ENCODE measurements at places on chromosomes 7 and 10. TPM values are rescaled to one million over a fixed set of nuclear protein-coding genes. Genes with fewer than 3 reads are reported as not detected.

- DNase-seq: no peak
These were observed 8.4 kb downstream of the PPP2R2D start for GRCh38 chr10:131909014-131909808.

Gene ADAM12
- total RNA-seq: 9.0 TPM

DNA sequence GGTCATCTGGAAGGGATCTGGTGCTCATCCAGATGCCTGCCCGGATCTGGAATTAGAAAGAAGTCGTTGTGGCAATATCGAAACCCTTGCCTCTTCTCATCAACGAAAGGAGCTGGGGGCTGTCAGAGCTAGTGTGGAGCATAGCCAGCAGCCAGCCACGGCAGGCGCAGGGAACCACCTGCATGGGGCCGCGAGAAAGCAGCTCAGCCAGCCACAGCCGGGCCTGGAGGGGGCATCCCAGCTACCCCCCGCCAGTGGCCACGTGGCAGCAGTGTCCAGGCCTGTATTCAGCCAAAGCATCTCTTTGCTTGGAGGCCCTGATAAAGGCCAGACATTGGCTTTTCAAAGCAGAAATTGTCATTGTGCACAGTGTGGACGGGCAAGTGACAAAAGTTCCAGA is 19.1 kb downstream of the GPR26 start:
- DNase-seq: no peak

DNA sequence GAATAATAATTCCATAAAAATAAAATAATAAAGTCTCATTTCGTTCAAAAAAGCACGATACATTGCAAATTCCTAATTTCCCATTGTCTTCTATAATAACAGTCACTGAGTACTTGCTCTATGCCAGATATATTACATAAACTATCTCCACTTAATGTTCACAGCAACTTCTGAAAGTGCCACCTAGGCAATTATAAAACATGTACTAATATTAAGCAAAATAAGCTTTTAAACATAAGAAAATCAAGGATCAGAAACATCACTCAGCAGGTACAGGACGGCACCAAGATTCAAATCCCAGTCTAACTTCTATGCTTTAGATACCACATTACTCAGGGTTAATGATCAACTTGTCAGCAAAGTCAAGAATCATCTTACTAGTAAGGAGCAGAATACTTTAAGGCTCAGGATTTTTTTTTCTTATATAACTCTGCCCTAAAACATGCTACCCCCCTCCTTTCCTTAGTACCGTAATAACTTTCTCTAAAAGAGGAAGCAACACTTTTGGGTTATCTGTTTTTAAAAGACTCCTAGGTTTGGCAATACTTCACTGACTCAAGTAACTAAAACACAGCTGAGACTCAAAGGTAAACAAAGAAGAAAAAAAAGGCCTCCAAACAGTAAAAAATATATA is 51.3 kb downstream of the USP6NL start:
- DNase-seq: no peak

DNA sequence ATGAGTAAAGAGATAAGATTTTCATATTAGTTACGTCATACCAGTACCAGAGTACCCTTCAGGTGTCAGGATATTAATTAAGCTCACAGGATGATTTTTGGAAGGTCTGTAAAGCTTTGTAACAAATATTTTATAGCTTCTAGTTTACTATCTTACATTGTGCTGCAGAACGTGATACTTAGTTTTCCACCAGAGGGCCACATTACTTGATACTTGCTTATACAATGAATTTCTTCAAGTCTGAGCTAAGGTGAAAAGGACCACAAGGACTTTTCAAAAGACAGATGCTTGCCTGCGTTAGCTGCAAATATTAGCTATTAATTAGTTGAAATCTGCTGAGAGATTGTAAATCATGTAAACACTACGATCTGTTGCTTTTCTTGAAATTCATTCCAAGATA is 12.2 kb downstream of the FOXP2 start:
- no peak for DNase-seq

DNA sequence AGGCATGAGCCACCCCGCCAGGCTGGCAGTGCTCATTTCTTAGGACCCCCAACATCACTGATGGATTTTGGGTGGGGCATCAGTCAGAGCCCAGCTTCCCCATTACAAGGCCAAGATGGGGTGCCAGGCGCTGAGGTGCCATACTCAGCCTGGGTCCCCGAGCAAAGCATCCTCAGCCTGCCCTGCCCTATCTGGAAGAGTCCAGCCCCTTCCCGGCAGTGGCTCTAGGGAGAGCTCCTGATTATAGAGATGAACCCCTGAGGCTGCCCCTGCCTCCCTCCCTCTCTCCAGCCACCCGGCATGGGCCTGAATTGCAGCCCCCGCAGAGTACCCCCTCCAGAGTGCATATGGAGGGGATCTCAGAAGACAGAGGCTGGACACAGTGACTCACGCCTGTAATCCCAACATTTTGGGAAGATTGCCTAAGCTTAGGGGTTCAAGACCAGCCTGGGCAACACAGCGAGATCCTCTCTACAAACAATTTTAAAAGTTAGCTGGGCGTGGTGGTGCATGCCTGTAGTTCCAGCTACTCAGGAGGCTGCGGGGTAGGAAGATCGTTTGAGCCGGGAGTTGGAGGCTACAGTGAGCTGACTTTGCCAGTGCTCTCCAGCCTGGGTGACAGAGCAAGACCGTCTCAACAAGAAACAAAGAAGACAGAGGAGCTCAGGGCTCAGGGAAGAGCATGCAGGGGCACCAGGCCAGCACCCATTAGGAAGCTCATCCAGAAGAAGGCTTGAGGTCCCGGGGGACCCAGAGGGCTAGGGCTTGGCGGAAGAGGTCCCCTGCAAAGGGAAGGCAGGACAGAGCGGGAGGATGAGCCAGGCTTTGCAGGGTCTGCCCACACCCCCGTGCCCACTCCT is 13.3 kb downstream of the LAT2 start:
- DNase-seq: no peak

Gene FANK1
- total RNA-seq: 9.4 TPM

Gene TDRD1
- 0.18 TPM for total RNA-seq

DNA sequence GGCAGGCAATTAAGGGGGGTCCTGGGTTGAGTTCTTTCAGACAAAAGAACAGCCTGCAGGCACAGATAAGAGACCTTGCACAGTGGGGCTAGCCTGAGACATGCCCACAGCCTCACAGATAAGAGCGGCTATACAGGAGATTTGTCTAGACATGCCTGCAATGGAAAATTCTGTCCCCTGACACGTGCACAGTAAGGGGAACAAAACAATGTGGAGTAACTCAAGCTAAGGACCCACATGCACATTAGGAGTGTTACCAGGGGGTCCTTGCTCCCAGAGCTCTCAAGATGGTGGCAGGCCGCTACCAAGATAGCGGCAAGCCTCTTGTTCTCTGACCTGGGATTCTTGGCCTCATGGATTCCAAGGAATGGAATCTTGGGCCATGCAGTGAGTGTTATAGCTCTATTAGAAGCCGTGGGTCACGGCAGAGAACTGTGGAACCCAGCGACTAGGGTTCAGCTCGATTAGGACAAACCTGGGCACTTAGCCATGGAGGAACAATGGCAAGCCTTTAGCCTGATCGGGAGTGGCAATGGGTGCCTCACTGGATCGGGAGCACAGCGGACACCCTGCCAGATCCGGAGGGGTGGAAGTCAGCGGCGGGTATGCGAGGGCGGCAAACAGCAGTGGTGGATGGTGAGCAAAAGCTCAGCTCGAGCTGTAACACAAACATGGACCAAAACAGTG is 196.9 kb downstream of the CCSER2 start:
- DNase-seq: no peak

DNA sequence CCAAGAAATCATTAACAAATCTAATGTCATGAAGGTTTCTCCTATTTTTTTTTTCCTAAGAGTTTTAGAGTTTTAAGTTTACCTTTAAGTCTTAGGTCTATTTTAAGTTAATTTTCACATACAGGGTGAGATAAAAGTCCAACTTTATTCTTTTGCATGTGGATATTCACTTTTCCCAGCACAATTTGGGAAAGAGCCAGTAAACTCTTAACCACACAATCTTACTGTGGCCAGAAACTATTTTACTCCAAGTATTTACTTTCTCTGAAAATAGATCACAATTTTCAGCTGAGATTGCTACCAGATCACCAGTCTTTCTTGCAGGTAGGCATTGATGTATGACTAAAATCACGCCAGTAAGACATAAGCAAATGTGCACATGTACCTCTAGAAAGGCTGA is 728.5 kb downstream of the TNS3 start:
- no peak for DNase-seq

DNA sequence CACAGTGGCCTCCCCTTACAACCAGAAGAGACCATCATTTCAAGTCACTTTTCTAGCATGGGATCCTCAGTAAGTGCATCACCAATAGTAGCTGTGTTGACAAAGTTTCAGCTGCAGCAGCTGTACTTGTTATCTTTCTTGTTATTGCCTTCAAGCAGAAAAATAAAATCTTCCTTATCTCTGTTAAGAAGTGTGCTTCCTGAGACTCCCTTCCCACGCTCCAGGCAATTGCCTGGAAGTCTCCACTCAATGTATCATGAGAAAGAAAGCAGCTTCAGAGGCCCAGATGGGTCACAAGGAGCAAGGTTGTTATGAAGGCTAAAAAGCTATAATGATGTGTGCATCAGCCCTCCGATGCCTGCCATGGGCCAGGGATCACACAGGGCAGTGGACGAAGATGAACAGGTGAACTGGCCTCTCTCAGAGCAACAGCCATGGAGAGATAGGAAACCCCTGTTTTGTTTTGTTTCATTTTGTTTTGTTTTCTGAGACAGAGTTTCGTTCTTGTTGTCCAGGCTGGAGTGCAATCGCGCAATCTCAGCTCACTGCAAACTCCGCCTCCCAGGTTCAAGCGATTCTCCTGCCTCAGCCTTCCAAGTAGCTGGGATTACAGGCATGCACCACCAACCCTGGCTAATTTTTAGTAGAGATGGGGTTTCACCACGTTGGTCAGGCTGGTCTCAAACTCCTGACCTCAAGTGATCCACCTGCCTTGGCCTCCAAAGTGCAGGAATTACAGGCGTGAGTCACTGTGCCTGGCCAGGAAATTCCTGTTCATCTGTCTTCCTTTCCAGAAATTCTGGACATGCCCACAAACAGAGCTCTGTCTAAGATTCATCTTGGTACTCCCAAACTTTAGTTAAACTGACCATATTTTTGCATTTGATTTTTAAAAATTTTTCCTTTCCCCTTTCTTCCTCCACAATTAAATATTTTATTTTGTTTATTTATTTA is 340.5 kb downstream of the TNS3 start:
- no peak for DNase-seq

Gene GPR15LG
- total RNA-seq: not detected

GRCh38 chr10:109778993-109779392 is 144.3 kb downstream of the XPNPEP1 start:
- DNase-seq: no peak

DNA sequence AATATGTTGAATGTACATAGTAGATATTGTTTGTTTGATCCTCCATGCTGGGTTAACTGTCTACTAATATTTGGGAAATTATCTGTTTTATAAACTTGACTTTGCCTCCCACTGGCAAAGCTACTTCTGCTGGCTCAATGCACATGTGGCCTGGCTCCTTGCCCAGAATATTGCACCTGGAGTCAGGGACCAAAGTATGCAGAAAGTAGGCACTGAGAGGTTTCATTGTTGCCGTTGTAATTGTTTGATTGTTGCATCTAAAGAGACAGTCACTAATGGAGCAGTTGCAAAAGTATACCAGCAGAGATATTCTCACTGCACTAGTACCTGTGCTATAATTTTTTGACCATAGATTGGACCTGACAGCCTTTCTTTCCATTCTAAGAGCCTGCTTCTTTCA is 137.8 kb upstream of the CNTNAP2 start:
- DNase-seq: no peak

DNA sequence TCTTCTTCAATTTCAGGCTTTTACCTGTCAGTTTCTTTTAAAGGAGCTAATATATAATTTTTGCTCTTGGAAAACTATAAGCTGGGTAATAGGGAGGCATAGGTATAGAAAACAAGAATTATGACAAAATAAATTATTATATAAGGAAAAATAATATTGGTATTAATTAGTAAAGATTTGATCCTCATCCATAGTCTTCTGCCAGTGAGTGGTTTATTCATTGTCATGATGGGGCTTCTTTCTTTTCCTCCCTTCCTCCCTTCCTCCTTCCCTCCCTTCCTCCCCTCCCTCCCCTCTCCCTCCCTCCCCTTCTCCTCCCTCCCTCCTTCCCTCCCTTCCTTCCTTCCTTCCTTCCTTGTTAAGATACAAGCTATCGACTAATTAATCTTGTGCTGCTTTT is 698.6 kb downstream of the SORCS3 start:
- no peak for DNase-seq

DNA sequence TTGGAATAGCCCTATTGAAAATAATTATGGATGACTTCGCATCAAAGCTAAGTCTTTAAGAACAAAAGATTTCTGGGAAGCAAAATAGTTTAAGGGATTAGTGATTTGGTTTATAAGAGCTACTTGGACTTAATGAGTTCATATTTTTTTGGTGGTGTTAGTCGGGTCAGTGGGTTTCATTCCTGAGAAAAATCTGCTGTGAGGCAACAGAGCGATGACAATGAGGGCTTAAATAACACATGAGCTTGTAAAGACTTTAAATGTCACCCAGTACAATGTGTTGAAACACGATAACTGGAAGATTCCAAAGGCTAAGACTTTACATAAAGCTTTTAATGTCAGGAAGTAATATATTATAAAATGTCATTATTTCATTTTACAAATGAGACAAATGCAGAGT is 178.8 kb downstream of the ARL4A start:
- no peak for DNase-seq

GRCh38 chr10:6986927-6987326 is 406.9 kb upstream of the PRKCQ start:
- no peak for DNase-seq

DNA sequence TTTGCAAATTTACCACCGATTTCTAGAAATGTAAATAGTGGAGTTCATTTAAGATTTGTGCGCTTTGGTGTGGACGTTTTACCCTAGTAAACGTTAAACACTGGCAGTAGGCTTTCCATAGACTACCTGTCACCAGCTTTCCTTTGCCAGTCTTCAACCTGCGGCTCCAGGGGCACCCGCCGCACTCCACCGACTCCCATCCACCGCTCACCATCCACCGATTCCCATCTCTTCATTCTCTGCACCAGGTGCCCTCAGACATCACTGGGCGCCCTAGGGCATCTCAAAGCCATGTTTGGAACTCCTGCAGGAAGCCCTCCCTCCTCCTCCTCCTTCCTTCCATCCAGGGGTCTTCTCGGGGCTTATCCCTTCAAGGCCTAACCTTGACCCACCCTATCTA is 1.4 kb upstream of the AP5Z1 start:
- DNase-seq: no peak

- DNase-seq: no peak
These were observed 19.2 kb downstream of the ARMC10 start for GRCh38 chr7:103094102-103094501.

Gene PVRIG
- total RNA-seq: not detected

GRCh38 chr7:26278770-26279169 is 12.9 kb upstream of the SNX10 start:
- DNase-seq: no peak

Gene PDZD7
- total RNA-seq: 0.54 TPM

- DNase-seq: no peak
These were observed 232.4 kb upstream of the FZD8 start for GRCh38 chr10:35874311-35875015.

Gene C10orf88
- total RNA-seq: 9.9 TPM

Gene ANKRD2
- total RNA-seq: 0.33 TPM

- no peak for DNase-seq
These were observed 126.1 kb upstream of the PPP2R2D start for GRCh38 chr10:131774681-131775085.

GRCh38 chr7:142795339-142795863 is 24.6 kb downstream of the PRSS2 start:
- DNase-seq: no peak

- no peak for DNase-seq
These were observed 67.5 kb downstream of the NT5C2 start for GRCh38 chr10:103125323-103126267.

GRCh38 chr7:280461-280860 is 9.5 kb upstream of the FOXL3 start:
- no peak for DNase-seq

Measured in endothelial cell (in vitro differentiated cells).